ENCODE measurements at places on chromosomes 12 and 14.
A peak's percentile ranks its signal among the peaks of the same experiment; 100 is the strongest.

GRCh38 chr14:21268617-21269251 lies 508 bp downstream of the HNRNPC start:
- ATAC-seq, result no peak

GRCh38 chr12:70605976-70606375 lies 31.3 kb downstream of the PTPRB start:
- ATAC-seq, result no peak

DNA sequence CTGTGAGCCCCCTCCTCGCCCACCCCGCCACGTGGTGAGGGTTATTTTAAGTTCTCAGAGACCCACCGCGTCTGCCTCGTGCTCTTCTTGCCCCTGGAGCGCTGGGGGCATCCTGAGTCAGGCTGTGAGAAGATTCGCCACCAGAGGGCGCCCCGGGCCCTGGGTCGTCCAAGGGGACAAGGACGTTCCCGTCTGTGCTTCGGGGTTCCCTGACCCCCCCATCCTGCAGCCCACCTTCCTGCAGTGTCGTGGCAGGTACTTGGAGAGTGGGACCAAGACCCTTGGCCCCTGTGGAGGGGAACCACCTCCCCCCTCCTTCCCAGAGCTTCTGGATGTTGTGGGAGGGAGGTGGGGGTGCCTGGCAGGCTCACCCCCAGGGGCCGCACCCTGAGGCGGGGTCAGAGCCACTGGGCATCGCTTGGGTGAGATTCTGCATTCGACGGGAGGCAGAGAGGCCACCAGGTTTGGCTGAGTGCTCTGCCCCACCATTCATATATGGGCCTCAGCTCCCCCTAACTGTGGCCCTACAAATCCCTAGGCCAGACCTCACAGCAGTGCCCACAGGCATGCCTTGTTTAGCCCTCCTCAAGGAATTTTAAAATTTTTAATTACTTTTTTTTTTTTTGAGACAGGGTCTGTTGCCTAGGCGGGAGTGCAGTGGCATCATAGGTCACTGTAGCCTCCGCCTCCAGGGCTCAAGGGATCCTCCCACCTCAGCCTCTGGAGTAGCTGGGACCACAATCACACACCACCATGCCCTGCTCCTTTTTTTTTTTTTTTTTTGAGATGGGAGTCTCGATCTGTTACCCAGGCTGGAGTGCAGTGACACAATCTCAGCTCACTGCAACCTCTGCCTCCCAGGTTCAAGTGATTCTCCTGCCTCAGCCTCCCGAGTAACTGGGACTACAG lies 17.0 kb downstream of the RHOF start:
- peak; percentile 56 for ATAC-seq

DNA sequence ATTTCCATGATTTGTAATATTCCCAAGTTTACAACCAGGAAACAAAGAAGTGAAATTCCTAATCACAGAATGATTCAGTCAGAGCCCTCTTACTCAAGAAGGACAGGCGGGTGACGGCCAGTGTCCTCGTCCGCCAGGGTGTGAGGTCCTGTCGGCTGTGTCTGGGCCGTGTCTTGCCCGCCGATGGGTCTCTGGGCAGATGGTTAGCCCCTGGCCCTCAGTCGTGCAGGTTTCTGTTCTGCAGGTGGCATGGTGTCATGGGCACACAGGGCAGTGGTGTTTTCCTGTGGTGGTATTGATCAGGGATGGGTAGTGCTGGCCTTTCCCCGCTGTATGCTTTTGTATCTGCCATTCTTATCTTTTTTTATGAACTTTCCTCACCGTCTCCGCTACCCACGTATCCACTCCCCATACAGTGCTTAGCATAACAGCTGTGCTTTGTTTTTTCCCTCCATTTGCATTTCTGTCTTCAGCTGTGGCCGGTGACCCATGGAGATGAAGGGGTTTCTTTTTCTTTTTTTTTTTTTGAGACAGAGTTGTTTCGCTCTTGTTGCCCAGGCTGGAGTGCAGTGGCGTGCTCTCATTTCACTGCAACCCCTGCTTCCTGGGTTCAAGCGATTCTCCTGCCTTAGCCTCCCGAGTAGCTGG lies 100.7 kb downstream of the TSPAN9 start:
- no peak for ATAC-seq

- ATAC-seq, result no peak
Measured at GRCh38 chr12:132308853-132309595, 20.4 kb downstream of the GALNT9 start.

DNA sequence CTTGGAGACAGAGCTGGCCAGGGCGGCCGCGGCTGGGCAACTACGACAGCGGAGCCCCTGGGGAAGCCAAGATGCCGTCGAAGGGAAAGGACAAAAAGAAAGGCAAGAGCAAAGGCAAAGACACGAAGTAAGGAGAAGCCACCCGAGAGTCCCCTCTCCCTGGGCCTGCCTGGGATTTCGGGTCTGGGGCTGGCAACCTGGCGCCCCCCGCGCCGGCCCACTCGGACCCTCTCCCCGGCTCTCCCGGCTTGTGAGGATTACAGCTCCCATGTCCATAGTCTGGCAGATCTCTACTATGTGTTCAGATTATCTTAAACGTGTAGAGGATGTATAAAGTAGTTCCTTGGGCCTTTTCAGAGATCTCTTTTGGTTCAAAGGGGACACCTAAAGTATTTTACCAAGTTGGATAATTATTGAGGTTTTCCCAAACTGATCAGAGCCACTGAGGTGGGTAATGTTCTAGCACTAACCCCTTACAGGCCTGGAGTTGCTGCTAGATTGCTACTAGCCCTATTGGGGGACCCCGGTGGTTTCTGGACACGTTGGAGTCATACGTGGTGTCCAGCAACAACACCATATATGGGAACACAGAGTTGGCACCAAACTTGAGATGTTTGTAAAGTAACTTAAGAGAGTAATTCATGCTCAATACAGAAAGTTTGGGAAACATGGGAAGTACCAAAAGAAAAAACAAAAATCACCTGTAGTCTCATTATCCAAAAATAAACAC lies 424 bp downstream of the BBOF1 start:
- no peak for ATAC-seq

DNA sequence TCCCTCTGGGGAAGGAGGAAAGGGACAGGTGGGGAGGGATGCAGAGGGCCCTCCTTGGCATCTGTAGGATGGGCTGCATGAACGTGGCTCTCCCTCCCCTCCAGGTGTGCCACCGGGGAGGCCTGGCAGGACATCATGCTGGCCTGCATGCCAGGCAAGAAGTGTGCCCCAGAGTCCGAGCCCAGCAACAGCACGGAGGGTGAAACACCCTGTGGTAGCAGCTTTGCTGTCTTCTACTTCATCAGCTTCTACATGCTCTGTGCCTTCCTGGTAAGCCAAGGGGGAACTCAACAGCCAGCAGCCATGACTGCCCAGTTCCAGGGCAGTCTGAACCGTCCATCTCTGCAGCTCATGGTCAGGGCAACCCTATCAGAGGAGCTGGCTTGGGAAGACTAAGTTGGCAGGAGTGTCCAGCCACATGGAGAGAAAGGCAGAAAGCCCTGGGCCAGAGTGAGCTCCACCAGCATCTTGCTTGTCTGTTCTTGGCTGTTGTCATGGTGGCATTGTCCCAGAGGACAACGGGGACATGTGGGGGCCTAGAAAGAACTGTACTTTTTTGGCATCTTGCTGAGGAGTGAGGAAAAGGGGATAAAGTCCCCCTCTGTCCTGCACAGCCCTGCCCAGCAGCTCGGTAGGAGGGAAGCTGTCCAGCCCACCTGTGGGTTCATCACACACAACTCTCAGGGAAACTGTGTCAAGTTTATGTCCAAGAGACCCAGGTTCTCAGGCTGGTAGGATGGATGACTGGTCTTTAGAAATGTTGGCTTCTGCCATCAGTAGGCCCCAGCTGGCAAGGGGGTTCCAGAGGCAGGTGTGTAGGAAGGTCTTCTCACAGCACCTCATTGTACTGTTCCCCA lies 129.8 kb upstream of the FKBP4 start:
- ATAC-seq, result no peak

GRCh38 chr12:32671930-32672780 lies 6.9 kb upstream of the DNM1L start:
- ATAC-seq, result peak; percentile 66

DNA sequence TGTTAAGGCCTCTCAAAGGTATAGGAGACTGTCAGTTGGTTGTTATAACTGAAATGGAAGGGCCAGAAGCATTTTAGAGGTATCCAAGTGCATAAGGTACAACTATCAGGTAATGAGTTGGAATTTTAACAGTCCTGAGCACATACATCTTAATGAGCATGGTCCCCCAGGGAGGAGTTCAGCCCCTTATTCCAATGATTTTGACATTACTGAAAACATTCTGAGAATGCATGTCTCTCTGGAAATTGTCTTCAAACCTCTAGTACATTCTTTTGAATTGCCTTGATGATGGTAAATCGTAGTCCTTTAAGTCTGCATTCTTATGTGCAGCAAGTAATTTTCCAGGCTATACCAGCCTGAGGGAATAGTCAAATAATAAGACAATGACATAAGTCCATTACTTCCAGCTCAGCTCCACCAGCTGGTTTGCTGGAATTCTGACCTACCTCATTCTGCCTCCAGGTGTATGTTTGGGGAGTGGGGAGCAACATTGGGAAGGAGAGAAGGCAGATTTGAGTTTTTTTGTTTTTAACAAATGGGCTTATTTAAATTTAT lies 239.2 kb downstream of the MSRB3 start:
- no peak for ATAC-seq

- peak; percentile 36 for ATAC-seq
Measured at GRCh38 chr12:27359578-27360340, 27.1 kb downstream of the BMAL2 start.

- no peak for ATAC-seq
Measured at GRCh38 chr12:3326156-3326849, 164.7 kb upstream of the PRMT8 start.

- peak; percentile 45 for ATAC-seq
Measured at GRCh38 chr14:97878727-97879126, 1081.5 kb downstream of the VRK1 start.

- no peak for ATAC-seq
Measured at GRCh38 chr14:72401632-72402376, 469.6 kb downstream of the RGS6 start.

DNA sequence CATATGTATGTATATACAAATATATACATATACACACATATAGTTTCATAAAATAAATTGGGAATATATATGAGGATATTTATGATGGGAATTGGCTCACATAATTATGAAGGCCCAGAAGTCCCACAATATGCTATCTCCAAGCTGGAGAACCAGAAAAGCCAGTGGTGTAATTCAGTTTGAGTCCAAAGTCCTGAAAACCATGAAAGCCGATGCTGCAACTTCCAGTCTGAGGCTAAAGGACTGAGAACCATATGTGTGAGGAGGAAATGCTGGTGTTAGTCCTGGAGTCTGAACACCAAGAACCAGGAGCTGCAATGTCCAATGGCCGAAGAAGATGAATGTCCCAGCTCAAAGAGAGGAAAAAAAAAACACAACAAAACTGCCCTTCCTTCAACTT lies 65.5 kb upstream of the PRKD1 start:
- no peak for ATAC-seq

- ATAC-seq, result no peak
Measured at GRCh38 chr14:51006781-51007211, 62.5 kb upstream of the PYGL start.

GRCh38 chr12:98645572-98646067 lies 530 bp downstream of the APAF1 start:
- ATAC-seq, result peak; percentile 14

GRCh38 chr14:55710506-55711041 lies 130.6 kb downstream of the KTN1 start:
- ATAC-seq, result no peak

GRCh38 chr14:65164068-65164824 lies 61.9 kb upstream of the MAX start:
- peak; percentile 53 for ATAC-seq

GRCh38 chr12:113119980-113120669 lies 15.4 kb downstream of the RASAL1 start:
- ATAC-seq, result no peak

DNA sequence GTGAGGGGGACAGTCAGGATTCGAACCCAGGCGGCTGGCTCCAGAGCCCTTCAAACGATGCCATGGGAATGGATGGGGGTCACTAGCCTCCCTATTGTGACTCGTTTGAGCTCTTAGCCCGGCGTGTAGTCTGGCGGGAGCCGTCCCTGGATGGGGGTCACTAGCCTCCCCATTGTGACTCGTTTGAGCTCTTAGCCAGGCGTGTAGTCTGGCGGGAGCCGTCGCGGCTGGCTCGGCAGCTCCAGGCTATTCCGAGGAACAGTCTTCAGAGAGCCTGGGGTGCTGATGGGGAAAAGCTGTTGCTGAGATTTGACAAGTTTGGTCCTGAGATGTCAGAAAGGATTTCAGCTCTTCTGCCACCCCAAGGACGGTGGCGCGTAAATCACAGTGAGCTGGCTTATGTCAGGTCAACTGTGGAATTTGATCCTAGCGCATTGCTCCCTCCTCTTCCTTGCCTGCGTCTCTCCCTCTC lies 58.3 kb downstream of the CALM1 start:
- no peak for ATAC-seq

GRCh38 chr12:53871367-53871766 lies 67.3 kb upstream of the HOXC13 start:
- ATAC-seq, result no peak

DNA sequence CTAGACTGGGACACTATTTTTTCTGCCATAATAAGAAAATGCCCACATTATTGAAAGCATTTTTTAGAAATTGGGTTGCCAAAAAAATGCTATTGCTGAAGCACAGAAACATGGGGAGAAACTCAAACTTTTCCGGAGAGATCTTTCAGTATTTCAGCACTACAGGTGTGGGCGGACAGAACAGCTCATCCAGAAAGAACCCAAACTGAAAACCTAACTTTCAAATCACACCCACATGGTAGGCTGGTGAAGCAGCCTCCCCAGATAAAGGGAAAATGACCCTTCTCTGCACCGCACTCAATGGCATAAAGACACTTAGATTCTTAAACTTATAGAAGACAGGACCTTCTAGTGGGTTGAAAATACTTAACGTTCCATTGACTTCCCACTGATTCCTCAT lies 62.3 kb upstream of the TMPO start:
- ATAC-seq, result no peak

GRCh38 chr12:46523446-46523845 lies 150.9 kb upstream of the SLC38A2 start:
- no peak for ATAC-seq

- no peak for ATAC-seq
Measured at GRCh38 chr14:58291646-58292045, 6.7 kb upstream of the ARID4A start.

DNA sequence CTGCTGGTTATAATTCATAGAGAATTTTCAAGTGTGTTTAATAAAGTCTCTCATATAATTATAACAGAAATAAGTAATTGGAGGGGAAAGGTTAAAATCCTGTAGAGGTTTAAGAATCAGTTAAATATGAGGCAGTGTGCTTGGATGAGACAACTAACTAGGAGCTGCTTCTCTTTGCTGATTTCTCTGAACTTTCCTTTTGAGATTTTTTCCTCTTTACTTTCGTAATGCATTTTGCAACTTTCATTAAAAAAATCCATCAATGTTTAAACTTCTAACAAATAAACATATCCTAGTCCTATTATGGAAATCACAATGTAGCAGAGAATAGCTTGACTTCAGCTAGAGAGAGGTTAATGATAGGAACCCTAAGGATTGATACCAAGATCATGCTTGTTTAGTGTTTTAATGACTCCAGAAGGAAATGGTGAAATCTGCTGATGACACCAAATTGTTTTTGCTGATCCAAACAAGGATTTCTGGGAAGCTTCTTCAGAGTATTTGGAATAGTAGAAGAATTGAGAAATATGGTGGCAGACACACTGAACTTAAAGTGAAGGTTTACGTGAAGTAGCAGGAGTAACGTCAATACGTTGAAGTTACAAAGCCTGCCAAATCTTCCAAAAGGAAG lies 122.6 kb downstream of the RAD51B start:
- no peak for ATAC-seq

All from esophagus mucosa (tissue), 1 donor.